Activated naive CD4-positive, alpha-beta T cell treated with anti-CD3 and anti-CD28 coated beads, Interleukin-2, amount 50 U/mL, for 72 hours (primary cell): ENCODE measurements at places on chromosomes 4 and X. TPM values are rescaled to one million over a fixed set of nuclear protein-coding genes. Genes with fewer than 3 reads are reported as not detected.

The PFKFB1 gene
- total RNA-seq, result 0.99 TPM

The CENPVL1 gene
- total RNA-seq, result not detected

The PSAPL1 gene
- total RNA-seq, result not detected

The MAGEB6 gene
- total RNA-seq, result not detected

The FGFBP2 gene
- 1.2 TPM for total RNA-seq

The CXCL9 gene
- total RNA-seq, result 1.4 TPM

The NR0B1 gene
- total RNA-seq, result not detected

The ADH1A gene
- total RNA-seq, result not detected

The NAA11 gene
- total RNA-seq, result not detected

The CT45A10 gene
- not detected for total RNA-seq

The CPXCR1 gene
- not detected for total RNA-seq

The ANTXR2 gene
- 4.5 TPM for total RNA-seq

The PRR32 gene
- not detected for total RNA-seq

The RASGEF1B gene
- 2.7 TPM for total RNA-seq

The UCP1 gene
- total RNA-seq, result not detected

The NLGN3 gene
- total RNA-seq, result 2.1 TPM

The TNIP3 gene
- 5.4 TPM for total RNA-seq

The RHOXF2 gene
- total RNA-seq, result not detected

The CENPVL3 gene
- not detected for total RNA-seq

The L1CAM gene
- 1.1 TPM for total RNA-seq

The LAGE3 gene
- total RNA-seq, result 44.9 TPM

The SMR3B gene
- total RNA-seq, result not detected

The ALPK1 gene
- 32.7 TPM for total RNA-seq

The CSAG1 gene
- not detected for total RNA-seq

The FGFBP1 gene
- not detected for total RNA-seq

The SOWAHD gene
- 0.53 TPM for total RNA-seq

The AFP gene
- total RNA-seq, result not detected

The CLCN4 gene
- not detected for total RNA-seq

The SLC49A3 gene
- 1.3 TPM for total RNA-seq

The MAGEB16 gene
- not detected for total RNA-seq

The TMEM47 gene
- total RNA-seq, result not detected

The BEX3 gene
- total RNA-seq, result 6.0 TPM

The MAGEB10 gene
- total RNA-seq, result not detected

The INTS6L gene
- 26.0 TPM for total RNA-seq

The KLKB1 gene
- not detected for total RNA-seq

The NHS gene
- 2.7 TPM for total RNA-seq

The RPL10 gene
- total RNA-seq, result 1,357 TPM

The ZFP42 gene
- total RNA-seq, result not detected

The TASL gene
- 2.7 TPM for total RNA-seq

The TCEAL6 gene
- not detected for total RNA-seq

The UCHL1 gene
- total RNA-seq, result 1.5 TPM

The F9 gene
- total RNA-seq, result not detected

The FSTL5 gene
- total RNA-seq, result not detected

The CDX4 gene
- total RNA-seq, result not detected
